ENCODE measurements at places on chromosomes 11 and 22. TPM values are rescaled to one million over a fixed set of nuclear protein-coding genes. Genes with fewer than 3 reads are reported as not detected.

DNA sequence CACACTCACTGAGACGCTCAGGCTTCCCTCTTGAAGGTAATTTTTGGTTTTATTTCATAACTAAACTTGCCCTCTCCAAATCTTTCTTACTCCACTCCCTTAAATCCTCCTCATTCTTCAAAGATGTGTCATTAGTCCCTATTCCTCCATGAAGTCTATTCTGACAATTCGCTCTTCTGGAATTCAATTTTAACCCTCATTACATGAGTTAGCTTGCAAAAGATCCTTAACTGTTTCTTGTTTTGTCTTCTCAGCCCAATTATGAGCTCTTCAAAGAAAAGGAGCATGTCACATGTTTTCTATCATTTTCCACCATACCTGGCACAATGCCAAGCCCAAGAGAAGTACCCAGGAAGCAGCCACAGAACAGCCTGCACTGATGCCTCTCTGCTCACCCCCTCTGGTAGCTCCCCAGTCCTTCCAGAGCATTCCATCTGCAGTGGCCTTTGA is 13.0 kb downstream of the GALNT18 start:
- DNase-seq = no peak

DNA sequence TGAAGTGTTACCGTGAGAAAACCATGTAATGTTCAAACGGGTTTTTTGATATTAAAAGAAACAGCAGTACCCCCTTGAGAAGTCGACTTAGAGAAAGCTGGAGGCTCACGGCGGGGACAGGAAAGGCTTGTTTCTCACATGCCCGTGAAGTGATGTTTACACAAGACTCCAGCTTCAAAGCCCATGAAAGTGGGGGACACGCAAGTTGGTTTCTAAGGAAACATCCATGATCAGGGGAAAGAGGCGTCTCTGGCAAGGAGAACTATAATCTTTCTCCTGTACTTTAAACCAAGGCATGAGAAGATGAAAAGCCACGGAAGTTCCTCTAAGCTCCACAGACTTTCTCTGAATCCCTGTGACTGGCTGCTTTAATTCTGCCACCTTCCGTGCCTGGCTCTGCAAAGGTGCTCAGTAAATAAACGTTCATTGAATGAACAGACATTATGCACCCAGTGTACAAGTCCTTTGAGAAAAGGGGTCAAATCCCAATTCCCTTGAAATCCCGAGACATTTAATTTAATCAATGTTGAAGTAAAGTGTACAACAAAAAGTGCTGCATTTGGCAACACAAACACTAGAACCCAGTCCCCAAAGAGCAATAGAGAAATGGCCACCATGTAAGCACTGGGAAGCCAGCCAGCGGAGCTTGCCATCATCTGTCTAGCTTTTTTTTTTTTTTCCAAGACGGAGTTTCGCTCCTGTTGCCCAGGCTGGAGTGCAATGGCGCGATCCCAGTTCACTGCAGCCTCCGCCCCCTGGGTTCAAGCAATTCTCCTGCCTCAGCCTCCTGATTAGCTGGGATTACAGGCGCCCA is 58.7 kb downstream of the AHNAK start:
- DNase-seq = no peak

DNA sequence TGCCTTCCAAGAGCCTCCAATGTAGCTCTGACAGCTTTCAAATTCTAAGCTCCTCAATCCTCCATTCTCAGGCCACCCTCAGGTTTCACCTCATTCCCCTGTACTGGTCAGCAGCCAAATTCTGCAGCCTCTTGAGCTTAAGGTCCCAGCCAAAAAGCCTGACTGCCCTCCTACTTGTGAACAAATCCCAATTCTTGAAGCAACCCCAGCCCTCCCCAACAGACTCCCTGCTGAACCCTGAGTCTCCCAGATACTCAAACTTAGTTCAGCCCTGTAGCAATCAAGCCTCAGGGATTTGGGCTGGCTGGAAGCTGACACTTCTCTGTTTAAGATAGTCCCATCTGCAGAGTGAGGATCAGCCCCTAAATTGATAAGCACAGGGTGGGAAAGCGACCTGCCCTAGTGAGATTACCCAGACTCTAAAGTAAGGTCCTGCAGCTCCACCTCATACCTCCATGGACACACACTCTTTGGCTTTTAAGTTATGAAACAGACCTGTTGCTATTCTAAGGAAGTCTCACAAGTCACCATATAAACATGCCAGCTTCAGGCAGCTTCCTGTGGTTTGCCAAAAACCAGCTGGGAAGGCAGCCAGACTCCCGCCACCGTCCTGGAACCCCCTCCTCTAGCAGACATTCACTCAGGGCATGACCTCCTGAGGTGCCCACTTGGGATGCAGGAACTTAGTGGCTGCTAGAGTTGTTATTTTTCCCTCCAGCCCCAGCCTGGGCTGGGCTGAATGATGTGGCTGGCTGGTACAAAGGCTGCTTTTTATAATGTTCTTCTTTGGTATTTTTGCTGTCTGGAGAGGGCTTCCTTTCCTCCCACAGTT is 82.5 kb upstream of the PICALM start:
- DNase-seq = no peak

DNA sequence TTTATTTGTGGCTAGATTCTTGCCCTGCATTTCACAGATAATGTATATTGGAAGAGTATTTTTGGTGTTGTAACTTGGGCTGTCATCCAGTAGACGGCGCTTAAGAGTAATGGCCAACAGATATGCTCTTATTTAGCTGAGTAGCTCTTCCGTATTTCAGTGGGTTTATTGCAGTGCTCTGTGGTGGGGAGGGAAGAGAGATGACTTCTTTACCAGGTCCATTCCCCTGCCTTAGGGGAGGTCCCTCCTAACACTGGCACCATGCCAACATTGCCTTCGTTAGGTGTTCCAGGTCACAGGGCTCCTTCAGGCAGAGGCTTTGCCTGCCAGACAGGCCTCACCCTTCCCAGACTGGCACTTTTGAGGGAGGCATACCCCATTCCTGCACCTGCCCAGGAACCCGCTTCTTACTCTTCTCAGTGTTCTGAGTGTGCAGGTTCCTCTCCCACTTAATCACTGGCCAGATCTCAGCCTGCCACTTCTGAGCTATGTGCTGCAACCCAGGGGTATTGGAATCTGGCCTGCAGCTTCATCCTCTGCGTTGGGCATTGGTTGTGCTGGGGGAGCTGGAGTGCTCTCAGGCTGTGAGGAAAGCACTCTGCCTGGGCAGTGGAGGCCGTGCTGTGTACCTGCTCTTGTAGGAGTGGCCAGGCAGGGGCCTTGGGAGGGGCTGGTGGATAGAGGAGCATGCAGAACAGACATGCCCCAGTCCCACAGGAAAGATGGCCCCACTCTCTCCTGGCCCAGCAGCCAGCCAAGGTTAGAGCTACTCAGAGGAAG is 29.4 kb upstream of the SLN start:
- DNase-seq = no peak

DNA sequence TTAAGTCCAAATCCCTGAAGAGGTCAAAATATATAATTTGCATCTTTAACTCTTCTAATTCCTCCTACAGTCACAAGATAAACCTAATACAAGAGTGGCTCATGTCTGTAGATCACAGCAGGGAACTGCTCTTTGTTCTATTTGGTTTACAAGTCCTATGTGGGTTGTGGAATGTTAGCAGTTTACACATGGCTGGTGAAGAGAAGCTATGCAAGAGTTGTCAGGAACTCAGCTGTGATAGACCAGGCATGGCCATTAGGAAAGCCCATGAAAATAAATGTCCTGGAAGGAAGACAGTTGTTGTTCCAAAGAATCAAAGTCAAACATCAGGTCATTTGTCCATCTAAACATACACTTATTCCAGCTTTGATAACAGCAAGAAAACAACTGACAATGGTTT is 312.4 kb upstream of the PITPNB start:
- no peak for DNase-seq

DNA sequence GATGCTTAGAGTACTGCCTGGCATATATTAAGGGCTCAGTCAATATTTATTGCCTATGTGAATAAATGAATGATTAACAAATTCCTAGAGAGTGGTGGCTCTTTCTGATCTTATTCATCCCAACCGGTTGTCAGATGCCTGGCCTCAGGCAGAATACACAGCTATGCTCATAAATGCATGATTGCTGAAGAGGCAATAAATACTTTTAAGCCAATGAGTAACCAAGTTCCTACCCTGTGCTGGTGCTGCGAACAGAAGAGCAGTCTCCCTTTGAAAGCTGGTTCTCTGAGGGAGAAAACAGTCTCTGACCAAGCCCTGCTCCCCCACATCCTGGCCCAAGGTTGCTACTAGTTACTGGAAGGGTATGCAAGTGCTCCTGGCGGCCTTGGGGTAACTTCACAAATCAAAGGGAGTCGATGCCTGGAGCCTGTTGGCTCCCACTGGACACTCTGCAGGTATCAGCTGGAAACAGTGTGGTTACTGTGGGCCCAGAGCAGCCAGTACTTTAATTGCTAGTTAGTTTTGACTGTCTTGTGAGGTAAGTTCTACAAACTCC is 2.8 kb downstream of the USH1C start:
- no peak for DNase-seq

- DNase-seq = no peak
These were observed 1002.3 kb upstream of the TENM4 start for GRCh38 chr11:80443177-80443576.

DNA sequence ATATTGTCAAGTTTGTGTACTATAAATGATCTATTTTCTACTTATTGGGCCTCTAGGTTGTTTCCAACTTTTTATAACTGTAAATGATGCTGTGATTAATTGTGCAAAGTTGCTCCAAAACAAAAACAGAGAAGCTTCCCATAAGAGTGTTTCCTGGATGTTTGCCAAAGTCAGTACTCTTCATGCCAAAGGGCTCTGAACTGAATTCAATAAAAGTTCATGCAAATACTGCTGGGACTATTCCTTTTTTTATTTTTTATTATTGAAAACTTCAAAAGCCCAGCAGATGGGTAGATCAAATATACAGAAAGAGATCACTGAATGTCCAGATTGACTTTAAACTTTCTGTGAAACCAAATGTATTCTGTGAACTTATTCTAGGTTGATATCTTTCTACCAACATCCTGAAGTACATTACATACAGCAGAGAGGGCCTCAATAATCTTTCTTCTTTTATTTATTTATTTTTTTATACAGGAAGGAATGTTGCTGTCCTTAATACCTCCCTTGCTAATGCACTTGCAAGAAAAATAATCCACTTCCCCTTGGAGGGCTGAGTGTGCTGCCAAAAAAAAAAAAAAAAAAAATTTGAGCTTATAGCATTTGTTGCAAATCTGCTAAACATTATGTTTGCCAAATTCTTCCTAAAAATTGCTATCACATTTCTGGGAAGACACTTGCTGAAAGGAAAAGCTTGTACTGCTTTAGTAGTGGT is 53.0 kb downstream of the CTSC start:
- no peak for DNase-seq

HBG1 gene
- total RNA-seq = not detected
